NT2/D1 (cell line): ENCODE measurements at places on chromosomes 12 and 14.
A peak's percentile ranks its signal among the peaks of the same experiment; 100 is the strongest.

DNA sequence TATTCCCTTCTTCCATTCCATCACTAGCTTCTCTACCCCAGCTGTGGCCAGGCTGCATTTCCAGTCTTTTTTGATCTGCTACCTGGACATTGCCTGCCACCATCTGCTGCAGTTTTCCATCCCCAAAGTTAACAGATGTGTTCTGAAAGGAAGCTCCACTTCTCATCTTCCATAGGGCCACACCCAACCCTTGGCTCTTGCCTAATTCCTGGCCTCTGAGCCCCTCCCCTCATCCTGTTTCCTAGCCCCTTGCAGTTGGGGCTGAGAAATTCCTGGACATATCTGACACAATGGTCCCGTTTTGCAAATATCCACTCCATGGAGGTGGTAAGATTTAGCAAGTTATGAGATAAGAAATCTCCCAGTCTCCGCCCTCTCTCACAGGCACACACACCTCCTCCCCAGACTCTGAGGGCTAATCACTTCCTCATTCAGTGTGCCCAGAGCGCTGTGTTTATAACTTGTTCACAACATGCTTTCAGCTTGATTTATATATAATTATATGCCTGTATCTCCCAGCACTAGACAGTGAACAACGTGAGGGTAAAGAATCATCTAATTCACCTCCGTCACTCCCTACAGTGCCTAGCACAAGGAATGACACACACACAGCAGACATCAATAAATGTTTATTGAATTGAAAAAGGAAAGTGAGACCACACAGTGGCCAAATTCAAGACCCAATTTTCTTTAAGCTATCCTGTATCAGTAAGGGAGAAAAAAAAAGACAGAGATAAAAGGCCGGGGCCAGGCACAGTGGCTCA, 13.4 kb downstream of the SMUG1 start:
- no peak for DNase-seq

DNA sequence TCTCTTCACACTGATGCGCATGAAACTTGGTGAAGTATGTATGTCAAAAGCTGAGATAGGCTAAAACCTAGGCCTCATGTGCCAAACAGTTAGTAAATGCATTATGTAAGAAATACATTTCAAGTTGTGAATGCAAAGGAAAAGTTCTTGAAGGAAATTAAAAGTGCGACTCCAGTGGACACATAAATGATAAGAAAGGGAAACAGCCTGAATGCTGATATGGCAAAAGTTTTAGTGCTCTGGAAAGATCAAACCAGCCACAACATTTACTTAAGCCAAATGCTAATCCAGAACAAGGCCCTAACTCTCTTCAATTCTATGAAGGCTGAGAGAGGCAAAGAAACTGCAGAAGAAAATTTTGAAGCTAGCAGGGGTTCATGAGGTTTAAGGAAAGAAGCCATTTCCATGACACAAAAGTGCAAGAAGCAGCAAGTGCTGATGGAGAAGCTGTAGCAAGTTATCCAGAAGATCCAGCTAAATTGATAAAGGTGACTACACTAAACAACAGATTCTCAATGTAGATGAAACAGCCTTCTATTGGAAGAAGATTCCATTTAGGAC, 74.2 kb downstream of the GARIN6 start:
- no peak for DNase-seq

DNA sequence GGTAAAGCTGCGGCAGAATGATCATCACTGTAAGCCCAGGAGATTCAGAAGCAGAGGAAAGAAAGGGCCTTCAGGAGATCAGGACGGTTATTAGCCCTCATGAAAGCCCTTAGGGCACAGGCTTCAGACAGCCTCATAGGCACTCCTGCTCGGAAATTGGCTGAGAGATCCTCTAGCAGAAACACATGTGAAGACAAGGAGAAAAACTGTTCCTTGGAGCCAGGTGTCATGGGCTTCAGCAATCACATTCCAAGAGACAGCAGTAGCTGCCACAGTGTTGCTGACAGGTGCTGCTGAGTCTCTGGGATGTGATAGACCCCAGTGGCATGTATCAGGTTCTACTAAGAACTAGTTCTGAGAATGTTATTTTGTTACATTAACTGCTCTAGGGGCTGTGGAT, 88.8 kb upstream of the DYRK2 start:
- no peak for DNase-seq

GRCh38 chr14:58789736-58790135, 152.0 kb downstream of the DACT1 start:
- no peak for DNase-seq

DNA sequence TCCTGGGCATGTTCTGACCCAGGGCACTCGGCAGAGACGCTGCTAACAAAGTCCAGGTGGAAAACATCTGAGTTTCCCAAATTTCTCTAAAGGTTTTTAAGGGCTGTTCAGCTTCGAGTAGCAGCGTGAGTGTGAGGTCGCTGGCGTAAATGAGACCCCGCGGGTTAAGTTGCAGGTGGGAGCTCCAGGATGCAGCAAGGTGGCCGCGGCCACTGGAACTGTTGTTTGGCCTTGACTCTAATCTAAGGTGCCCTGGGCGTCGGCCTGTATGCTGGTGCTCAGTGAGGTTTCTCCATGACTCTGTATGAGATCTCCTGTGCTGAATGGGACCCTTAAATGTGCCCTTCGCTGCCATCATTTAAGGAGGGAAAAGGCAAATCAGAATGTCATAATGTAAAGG, 50.7 kb downstream of the ELK3 start:
- no peak for DNase-seq

DNA sequence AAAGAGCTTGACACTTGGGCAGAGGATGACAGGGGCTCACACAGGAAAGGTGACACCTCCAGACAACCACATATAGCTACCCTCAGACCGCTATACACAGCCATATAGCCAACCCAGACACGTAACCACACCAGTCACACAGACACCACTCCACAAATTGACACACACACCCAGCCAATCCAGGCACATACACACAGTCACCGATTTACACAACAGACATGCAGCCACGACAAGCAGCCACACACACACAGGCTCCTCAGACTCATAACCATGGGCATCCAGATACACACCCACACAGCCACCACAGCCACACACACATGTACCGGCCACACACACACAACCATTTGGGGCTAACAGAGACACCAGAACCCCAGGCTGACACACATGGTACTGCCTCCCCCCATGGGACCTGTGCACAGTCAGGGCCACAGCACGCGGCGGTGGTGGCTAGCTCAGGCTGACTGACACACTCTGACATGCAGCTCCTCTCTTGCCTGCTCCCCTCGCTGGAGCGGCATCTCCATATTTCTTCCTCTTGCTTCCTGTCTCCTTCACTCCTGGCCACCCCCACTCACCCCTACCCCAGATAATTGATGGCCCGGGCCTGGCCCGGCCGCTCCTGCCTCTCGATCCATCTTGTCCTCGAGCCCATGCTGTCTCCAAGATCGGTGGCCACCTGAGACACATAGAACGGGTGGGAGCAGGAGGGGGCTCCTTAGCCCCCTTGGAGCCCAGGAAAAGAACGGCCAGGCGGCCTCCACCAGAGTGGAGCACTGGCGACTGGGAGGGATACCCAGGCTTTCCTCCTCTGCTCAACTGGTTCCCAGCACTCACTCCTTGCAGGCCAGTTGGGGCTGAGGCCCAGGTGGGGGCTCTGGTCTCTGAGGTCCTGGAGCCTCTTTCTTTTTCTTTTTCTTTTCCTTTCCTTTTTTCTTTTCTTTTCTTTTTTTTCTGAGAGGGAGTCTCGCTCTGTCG, 6.0 kb upstream of the SHMT2 start:
- DNase-seq: no peak

- DNase-seq: no peak
Observed at GRCh38 chr12:124442772-124443445, 124.5 kb downstream of the NCOR2 start.

DNA sequence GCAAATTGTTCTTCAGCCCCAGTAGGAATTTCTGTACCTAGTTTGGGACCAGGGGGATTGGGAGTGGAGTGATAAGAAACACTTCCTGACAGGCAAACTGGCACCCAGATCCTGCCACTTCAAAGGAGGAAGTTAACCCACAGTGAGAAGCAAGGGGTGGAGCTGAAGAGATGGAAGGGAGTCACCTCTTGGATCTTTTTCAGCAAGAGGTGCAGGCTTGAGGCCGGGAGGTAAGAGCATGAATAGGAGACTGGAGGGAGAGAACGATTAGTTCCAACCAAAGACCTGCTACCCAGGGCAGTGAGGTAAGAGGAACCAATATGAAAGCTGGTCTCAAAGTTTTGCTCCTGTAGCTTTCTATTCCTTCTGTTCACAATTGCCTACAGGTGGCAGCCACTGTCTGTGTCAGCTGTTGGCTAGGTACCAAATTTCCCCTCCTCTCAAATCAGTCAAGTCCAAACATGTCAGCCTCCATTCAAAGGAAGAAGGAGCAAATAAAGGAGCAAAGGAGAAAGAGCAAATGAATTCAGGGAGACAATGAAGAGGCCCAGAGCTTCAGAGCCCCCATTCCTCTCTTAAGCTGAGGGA, 14.9 kb upstream of the TAC3 start:
- DNase-seq: no peak

GRCh38 chr12:113980537-113981337, 14.6 kb upstream of the RBM19 start:
- DNase-seq: peak; percentile 84

GRCh38 chr12:49777800-49778748, 36.7 kb downstream of the TMBIM6 start:
- DNase-seq: peak; percentile 49

GRCh38 chr12:92608151-92609091, 94.4 kb upstream of the PLEKHG7 start:
- DNase-seq: peak; percentile 15

DNA sequence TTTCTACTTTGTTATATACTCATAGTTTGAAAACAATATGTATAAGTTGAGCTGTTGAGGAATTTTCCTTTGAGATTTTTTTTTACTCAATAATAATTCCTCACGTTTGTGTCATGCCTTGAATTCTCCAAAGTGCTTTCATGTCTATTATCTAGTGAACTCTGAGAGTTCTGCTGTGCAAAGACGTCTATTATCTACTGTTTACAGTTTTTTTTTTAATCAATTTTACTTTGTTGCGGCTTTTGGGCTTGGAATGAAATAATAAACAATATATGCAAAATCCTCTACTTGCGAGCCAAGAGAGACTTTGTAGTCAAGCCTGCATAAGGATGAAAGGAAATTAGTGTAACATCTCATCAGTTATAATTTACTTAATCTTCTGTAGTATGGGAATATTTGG, 107.2 kb upstream of the FRMD6 start:
- DNase-seq: no peak

GRCh38 chr12:23750923-23751322, 198.5 kb downstream of the SOX5 start:
- DNase-seq: no peak

- DNase-seq: no peak
Observed at GRCh38 chr12:12147111-12147510, 76.4 kb downstream of the BCL2L14 start.

DNA sequence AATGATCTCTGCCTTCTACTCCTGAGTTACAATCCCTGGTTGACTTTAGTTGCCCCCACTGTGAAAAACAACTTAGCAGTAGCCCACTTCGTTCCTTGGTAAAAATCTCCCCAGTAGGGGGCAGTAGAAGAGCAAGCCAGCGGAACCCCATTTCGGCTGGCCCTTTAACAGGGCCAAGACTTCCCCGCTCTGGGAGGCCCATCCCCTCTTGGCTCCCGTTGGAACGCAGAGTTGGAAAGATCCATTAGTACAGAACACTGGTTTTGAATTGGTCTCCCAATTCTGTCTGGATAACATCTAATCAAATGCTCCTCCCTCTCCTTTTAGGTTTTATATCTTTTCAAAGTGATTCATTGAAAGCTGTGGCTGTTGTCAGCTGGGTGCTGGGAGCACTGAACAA, 1133.3 kb downstream of the BCL11B start:
- DNase-seq: peak; percentile 32

GRCh38 chr12:31728289-31728916, 418 bp downstream of the AMN1 start:
- no peak for DNase-seq

DNA sequence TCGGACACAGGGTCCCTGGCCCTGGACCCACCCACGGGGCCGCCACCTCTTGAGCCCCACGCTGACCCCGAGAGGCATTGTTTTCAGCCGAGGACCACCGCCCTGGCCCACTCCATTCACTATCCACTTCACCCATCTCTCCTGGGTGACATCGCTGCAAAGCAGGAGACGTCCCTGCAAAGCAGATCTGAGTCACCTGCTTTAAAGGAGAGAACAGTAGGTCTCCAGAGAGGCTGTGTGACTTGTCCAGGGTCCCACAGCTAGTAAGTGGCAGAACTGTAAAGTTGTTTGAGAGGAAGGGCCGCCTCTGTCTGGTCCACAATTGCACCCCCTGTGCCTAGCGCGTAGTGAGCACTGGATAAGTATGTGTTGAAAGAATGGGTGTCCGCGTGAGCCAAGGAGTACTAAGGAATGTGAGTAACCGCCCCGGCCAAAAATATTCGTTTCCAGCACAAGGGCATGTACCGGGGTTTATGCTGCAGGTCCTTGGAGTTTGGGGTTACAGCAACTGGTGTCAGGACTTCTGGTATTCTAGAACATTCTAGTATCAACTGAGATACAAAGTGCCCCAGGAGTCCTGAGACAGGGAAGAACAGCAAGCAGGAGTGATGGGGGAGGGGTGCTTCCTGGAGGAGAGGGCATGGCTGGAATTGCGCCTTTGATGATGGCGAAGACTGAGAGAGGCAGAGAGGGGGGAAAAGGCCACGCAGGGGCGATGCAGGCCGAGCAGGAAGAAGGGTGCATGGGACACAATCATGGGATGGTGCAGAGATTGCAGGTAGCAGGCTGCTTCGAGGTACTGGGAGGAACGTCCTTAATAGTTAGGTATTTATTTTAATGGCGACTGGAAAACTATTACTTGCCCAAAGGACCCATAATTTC, 91.1 kb downstream of the SCARB1 start:
- no peak for DNase-seq

DNA sequence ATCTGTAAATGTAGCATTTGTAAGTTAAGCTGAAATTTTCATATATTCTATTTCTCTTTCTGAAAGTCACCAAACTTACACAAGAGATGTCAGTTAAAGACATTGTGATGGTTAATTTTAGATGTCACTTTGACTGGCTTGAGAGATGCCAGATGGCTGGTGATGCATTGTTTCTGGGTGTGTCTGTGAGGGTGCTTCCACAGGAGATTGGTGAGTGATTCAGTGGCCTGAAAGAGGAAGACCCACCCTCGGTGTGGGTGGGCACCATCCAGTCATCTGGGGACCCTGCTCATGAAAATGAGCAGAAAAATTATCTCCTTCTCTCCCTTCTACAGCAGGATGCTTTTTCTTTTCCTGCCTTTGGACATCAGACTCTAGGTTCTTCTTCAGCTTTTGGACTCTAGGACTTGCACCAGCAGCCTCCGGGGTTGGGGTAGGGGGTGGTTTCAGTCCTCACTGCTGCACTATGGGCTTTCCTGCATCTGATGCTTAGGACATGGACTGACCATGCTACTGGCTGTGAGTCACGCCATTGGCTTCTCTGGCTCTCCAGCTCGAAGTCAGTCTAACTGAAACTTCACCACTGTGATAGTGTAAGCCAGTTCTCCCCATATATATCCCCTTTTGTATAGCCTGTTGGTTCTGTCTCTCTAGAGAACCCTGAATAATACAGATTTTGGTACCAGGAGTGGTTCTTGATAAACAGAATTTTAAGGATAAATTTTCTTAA, 20.9 kb downstream of the PDE6H start:
- DNase-seq: no peak
